ENCODE measurements at places on chromosomes 1 and 21. TPM values are rescaled to one million over a fixed set of nuclear protein-coding genes. Genes with fewer than 3 reads are reported as not detected.

Gene CD1B
- not detected for total RNA-seq

Gene FBLIM1
- total RNA-seq, result 58.4 TPM

Gene PLA2G2D
- total RNA-seq, result not detected

Gene PEX11B
- total RNA-seq, result 16.4 TPM

Gene LDLRAD1
- not detected for total RNA-seq

Gene OR2M3
- not detected for total RNA-seq

Gene MCOLN2
- total RNA-seq, result 0.23 TPM

Gene PLEKHN1
- 1.3 TPM for total RNA-seq

Gene HTR6
- not detected for total RNA-seq

Gene TMPRSS3
- total RNA-seq, result not detected

GRCh38 chr21:14095056-14095455 is 115.7 kb downstream of the LIPI start:
- no peak for DNase-seq
- H3K27me3 ChIP-seq, result no peaks in the 10 kb centered on the region
- peaks cover 12% of the 10 kb centered on the region for H3K4me1 ChIP-seq

- no peak overlapping the region for H3K4me3 ChIP-seq
- H3K4me1 ChIP-seq, result no peaks in the 10 kb centered on the region
- no peaks in the 10 kb centered on the region for H3K27me3 ChIP-seq
- DNase-seq, result no peak
- no peak overlapping the region for H3K27ac ChIP-seq
- H3K36me3 ChIP-seq, result no peaks in the 10 kb centered on the region
Observed at GRCh38 chr1:214076708-214077065, 88.9 kb downstream of the PROX1 start.

DNA sequence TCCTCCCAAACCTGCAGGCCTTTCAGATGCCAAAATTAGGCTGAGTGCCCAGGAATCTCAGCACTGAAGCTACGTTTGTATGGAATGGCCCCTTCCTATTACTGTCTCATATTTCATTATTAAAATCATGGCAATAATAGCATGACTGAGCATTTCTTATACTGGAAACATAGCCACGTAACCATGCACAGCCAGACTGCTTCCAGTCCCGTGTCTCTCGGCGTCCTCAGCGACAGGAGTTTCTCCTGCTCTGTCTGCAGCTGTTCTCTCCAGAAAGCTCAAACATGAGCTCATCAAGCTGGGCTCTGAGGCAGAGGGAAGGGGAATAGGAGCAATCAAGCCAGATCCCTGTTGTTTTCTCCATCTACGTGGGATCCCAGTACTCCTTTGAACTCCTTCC is 104.0 kb downstream of the CDC7 start:
- no peaks in the 10 kb centered on the region for H3K36me3 ChIP-seq
- no peaks in the 10 kb centered on the region for H3K27me3 ChIP-seq
- H3K4me3 ChIP-seq, result no peak overlapping the region
- peaks cover 5% of the 10 kb centered on the region for H3K4me1 ChIP-seq
- H3K27ac ChIP-seq, result no peak overlapping the region
- no peak for DNase-seq

DNA sequence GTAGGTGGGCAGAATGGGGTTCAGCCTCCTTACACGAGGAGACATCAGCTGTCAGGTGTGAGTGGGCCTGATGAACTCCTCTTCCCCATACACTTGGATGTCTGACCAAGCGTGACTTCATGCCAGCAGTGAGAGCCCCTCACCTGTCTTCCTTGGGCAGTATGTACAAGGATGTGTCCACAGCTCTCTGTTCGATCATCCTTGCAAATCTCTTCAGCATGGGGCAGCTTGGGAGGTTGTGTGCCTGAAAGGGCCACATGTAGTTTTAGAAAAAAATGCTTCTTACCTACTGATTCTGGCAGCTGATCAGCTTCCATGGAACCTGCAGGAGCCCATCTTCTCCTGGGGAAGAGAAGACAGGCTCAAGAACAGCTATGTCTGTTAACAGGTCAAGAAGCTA is 18.0 kb downstream of the ACP6 start:
- H3K4me1 ChIP-seq, result no peaks in the 10 kb centered on the region
- peaks cover 22% of the 10 kb centered on the region for H3K36me3 ChIP-seq
- H3K27me3 ChIP-seq, result no peaks in the 10 kb centered on the region
- no peak overlapping the region for H3K4me3 ChIP-seq
- H3K27ac ChIP-seq, result no peak overlapping the region

- H3K36me3 ChIP-seq, result no peaks in the 10 kb centered on the region
- H3K4me1 ChIP-seq, result no peaks in the 10 kb centered on the region
- H3K27ac ChIP-seq, result no peak overlapping the region
- DNase-seq, result no peak
Observed at GRCh38 chr1:8142955-8143629, 117.0 kb upstream of the ERRFI1 start.

DNA sequence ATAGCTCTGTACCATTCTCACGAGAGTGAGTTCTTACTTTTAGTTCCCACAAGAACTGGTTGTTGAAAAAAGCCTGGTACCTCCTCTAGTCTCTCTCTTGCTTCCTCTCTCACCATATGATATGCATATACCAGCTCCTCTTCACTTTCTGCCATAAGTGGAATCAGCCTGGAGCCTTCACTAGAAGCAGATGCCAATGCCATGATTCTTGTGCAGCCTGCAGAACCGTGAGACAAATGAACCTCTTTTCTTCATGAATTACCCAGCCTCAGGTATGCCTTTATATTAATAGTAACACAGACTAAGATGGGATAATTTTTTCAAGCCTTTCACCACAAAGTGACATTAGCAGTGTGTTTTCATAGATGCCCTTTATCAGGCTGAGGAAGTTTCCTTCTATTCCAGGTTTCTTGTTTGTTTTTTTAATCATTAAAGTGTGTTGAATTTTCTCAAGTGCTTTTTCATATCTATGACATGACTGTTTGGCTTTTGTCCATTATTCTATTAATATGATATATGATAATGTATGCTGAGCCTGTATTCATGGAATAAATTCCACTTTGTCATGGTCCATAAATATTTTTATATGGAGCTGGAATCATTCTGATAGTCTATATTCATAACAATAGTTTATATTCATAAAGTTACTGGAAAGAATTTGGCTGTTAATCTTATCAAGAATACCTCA is 40.7 kb upstream of the C1orf185 start:
- H3K4me1 ChIP-seq, result no peaks in the 10 kb centered on the region
- no peak overlapping the region for H3K4me3 ChIP-seq
- no peak for DNase-seq

DNA sequence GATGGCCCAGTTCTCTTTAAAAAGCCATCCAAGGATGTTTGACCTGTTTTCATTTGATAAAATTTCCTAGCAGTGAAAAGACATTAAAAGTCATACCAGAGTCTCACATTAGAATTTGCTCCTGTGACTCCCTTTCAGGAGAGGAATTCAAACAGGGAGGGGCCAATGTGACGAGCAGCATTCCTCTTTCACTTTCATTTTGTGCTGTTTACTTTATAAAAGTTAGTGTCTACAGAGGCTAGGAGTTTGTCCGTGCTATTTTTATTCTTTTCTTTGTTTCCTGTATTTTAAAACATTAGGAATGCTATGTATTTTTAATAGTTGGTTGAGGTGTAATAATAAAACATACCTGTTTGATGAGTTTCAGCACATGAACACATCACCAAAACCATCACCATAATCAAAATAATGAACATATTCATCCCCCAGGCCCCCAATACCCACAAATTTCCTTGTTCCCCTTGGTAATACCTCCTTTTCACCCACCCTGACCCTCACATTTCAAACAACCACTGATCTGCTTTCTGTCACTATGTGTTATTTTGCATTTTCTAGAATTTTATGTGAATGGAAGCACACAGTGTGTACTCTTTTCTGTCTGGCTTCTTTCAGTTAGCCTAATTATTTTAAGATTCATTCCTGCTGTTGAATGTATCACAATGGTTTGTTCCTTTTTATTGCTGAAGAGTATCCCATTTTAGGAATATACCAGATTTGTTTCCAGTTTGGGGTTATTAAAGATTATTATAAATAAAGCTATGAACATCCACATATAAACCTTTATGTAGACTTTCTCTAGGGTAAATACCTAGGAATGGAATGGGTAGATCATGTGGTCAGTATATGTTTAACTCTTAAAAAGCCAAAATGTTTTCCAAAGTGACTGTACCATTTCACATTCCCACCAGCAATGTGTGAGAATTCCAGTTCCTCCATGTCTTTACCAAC is 129.5 kb downstream of the TENT5C start:
- H3K27ac ChIP-seq, result no peak overlapping the region
- DNase-seq, result no peak
- peaks cover 5% of the 10 kb centered on the region for H3K4me1 ChIP-seq
- no peaks in the 10 kb centered on the region for H3K27me3 ChIP-seq
- no peaks in the 10 kb centered on the region for H3K36me3 ChIP-seq

DNA sequence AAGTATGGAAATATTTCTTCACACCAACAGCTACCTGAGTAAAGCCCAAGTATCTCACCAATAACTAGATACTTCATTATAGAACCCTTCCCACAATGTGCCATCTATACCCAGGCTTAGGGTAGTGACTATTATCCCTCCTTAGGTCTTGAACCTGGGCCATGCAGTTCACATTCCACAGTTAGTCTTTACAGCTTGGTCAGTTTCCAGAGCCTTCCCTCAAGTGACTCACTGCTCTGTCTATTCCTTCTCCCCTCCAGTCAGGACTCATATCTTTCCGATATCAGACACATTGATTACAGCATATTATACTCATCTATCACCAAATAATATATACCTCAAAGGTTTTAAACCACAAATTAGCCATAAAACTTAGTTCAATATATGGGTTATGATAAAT is 23.6 kb downstream of the VAMP4 start:
- no peak overlapping the region for H3K4me3 ChIP-seq
- no peaks in the 10 kb centered on the region for H3K4me1 ChIP-seq
- H3K27me3 ChIP-seq, result no peaks in the 10 kb centered on the region
- no peaks in the 10 kb centered on the region for H3K36me3 ChIP-seq
- no peak for DNase-seq

DNA sequence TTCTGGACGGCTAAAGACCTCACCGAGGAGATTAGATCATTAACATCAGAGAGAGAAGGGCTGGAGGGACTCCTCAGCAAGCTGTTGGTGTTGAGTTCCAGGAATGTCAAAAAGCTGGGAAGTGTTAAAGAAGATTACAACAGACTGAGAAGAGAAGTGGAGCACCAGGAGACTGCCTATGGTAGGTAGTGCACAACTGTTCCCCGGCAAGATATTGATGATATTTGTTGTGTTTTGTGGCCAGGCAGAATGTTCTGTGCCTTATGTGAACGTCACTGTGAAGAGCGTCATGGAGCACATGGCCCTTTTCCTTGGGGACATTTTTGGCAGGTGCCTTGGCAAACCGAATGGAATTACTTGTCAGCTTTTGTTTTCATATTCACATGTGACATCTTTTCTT is 191.7 kb downstream of the DISC1 start:
- H3K4me1 ChIP-seq, result peaks cover 3% of the 10 kb centered on the region
- no peak overlapping the region for H3K27ac ChIP-seq
- no peak overlapping the region for H3K4me3 ChIP-seq
- no peaks in the 10 kb centered on the region for H3K36me3 ChIP-seq
